ENCODE measurements at places on chromosomes 7 and 10.

GRCh38 chr10:20330246-20330645 is 514.0 kb downstream of the PLXDC2 start:
- DNase-seq: no peak

- DNase-seq: no peak
Measured at GRCh38 chr7:95874541-95875265, 102.3 kb downstream of the DYNC1I1 start.

DNA sequence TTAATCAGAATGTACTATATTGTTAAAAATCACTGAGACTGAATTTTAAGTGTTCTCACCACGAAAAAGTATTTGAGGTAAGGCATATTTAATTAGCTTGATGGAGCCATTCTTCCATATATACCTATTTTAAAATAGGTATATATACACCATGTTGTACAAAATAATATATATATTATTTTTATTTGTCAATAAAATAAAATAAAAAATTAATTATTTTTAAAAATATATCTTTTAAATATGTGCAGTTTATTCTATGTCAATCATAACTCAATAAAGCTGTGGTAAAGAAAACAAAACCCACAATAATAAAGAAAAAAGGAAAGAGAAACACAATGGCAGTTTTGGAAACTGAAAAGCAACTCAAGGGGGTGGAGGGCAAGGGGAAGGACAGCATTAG is 33.6 kb upstream of the TFEC start:
- no peak for DNase-seq

DNA sequence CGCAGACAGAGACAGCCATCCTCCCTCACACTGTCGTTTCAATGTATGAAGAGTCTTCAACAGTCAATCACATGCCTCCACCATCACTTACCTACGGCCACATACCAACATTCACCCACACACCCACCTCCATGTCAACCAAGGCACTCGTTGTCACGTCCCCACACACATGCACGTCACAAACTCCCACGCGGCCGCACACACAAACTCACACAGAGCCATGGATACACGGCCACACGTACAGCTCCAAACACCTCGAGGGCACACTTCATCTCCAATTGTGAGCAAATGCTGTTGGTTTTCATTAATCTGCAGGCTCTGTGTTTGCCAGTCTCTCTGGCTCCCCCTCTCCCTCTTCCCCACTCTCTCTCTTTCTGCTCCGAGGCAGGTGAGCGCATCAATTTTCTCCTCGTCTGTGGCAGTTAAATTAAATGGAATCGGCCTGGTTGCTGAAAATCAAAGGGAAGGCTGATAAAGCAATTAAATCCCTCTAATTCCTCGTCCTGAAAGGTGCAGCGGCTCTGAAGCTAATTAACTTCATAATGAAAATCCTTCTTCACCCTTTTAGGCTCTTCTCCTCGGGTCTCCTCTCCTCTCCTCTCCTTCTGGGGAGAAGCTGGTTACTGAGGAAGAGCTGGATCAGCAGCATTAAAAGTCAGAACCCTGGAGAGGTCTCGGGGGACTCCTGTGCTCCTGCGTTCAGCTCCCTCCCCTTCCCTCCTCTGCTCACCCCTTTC is 53.8 kb upstream of the SLF2 start:
- DNase-seq: no peak

- DNase-seq: no peak
Measured at GRCh38 chr7:18829858-18830285, 287.6 kb downstream of the TWIST1 start.

GRCh38 chr10:129459762-129460539 is 7.1 kb upstream of the MGMT start:
- no peak for DNase-seq

DNA sequence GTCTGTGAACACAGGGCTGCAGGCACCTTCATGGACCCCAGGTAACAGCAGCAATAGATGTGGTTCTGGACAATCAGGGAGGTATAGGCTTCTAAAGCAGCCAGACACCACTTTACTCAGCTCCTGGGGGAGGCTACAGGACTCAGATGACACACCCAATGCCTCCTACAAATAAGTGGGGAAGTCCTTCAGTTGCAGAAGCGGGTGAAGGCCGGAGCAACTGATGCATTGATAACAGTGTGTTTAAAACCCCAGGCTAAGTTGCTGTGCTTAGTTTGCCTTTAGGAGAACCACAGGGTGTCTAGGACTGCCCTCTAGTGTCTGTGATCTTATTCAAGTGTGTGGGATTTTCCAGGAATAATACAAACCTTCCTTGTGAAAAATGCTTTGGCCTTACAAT is 5.9 kb upstream of the ITGA8 start:
- DNase-seq: peak; percentile 75

GRCh38 chr7:116165717-116166116 is 44.6 kb upstream of the TES start:
- peak; percentile 59 for DNase-seq

- no peak for DNase-seq
Measured at GRCh38 chr7:36035186-36035585, 117.9 kb upstream of the EEPD1 start.

- DNase-seq: peak; percentile 25
Measured at GRCh38 chr10:43778571-43778970, 129.9 kb upstream of the ZNF32 start.

GRCh38 chr7:101099969-101100781 is 14.9 kb downstream of the TRIM56 start:
- DNase-seq: peak; percentile 73

DNA sequence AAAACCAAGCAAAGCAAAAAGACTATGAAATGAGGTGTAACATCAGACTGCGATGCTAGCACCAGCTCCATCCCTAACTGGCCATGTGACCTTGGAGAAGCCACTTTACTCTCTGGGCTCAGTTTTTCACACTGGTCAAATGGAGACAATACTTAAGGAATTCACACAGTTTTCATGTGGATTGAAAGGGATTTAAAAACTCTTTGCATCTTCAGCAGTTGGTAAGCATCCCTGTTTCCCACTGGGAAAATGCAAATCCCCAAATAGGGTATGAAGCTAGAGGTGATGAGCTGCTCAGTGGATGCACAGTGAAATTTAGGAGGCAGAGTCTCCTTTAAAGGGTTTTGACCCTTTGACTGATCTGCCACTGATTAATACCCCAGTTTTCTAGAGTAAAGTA is 240.7 kb downstream of the SORCS3 start:
- DNase-seq: no peak

GRCh38 chr7:24336461-24336860 is 52.5 kb downstream of the NPY start:
- DNase-seq: no peak

DNA sequence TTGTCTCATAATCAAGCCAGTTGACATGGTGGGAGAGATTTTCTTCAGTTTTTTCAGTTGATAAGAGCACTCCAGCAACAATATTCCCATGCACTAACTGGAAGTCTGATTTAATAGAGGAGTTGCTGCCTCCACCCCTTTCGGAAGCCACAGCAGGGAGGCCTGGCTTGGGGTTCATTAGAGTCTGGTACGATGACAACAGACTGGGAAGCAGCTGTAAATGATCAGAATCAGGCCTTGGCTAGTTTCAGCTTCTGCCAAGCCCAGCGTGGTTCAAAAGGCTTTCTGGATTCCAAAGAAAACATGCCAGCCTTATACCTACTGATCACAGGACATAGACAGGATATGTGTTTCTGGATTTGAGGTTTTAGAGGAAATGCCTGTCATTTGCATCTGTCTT is 274.0 kb downstream of the CSTF2T start:
- no peak for DNase-seq

- no peak for DNase-seq
Measured at GRCh38 chr10:69504576-69505250, 53.4 kb downstream of the TSPAN15 start.

- DNase-seq: peak; percentile 80
Measured at GRCh38 chr10:80408242-80409101, at the start of gene PRXL2A. Gene PRXL2A, plus strand, starts transcription at chr10:80408551. Its CDS starts 11,917 bp downstream, at chr10:80420468.

Data from Kasumi-1 (cell line).